ENCODE measurements at places on chromosomes 5 and 9.

DNA sequence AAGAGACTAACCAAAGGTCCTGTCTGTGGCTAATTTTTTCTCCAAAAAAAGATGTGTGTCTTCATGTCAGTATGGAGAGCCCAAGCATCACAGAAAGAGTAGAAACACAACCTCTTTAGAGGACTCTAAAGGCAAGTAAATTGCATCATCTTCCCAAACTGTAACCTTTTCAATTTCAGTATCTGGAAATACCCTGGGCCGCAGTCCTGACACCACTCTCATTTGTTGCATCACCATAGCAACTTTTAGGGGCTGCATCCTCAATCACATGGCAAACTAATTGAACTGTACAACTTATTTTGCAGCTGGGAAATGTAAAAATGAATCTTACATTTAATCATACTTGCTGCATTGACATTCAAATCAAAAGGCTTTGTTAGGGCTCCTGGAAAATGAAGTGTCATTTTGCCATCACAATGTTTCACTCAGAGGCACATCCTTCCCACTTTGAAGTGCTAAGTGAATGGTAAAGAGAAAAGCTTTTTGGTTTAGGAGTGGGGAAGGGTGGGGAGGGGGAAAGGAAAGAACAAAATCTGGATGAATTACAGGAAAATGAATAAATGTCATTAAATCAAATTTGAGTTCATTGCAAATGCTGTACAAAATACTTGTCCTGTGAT is 60.6 kb upstream of the GRIA1 start:
- no peak for DNase-seq

DNA sequence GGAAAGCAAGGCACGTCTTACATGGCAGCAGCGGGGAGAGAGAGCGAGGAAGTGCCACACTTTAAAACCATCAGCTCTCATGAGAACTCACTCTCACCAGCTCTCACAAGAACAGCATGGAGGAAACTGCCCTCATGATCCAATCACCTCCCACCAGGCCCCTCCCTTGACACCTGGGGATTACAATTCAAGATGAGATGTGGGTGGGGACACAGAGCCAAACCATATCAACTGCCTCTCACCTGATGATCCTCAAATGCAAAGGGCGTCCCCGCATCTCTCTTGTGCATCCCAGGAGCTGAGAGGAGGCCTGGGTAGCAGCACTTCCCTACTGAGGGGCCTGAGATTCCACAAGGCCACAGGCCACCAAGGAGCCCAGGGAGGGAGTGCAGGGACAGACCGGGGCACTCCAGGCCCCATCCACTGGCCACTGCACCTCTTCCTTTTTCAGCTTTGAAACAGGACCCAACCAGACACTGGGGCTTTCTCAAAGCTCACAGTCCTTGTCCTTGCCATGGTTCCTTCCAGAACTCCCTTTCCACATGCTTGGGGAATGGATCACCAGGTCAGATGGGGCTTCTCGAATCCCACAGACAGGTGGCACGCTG is 54.5 kb upstream of the IL17B start:
- no peak for DNase-seq

DNA sequence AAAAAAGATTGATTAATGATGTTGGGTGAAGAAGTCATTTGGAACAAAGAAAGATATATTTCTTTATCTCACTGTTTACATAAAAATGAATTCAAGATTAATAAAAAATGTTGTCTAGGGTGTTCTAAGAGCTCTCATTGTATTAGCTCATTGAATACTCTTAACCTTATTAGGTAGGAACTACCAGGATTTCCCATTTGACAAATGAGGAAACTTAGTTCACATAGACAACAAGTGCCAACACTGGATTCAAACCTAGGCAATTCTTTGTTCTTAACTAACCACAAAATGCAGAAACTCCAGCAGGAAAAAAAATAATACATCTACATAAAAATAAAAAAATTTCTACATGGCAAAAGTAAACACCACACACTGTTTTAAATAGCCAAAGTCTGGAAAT is 175.8 kb downstream of the RAPGEF6 start:
- no peak for DNase-seq

DNA sequence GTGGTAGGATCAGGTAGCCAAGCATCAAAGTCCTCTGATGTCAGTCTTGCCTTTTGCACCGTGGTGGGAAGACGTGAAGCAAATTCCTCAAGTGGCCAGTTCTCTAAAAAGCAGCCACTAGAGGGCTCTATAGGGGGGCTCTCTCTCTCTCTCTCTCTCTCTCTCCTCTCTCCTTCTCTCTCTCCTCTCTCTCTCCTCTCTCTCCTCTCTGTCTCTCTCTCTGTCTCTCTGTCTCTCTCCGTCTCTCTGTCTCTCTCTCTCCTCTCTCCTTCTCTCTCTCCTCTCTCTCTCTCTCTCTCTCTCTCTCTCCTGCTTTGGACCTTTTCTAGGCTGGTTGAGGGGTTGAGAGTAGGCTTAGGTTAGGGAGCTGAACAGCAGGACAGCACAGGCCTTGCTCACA is 13.9 kb upstream of the OSMR start:
- DNase-seq, result no peak

- no peak for DNase-seq
These were observed 311.5 kb upstream of the DAP start for GRCh38 chr5:11072568-11072967.

DNA sequence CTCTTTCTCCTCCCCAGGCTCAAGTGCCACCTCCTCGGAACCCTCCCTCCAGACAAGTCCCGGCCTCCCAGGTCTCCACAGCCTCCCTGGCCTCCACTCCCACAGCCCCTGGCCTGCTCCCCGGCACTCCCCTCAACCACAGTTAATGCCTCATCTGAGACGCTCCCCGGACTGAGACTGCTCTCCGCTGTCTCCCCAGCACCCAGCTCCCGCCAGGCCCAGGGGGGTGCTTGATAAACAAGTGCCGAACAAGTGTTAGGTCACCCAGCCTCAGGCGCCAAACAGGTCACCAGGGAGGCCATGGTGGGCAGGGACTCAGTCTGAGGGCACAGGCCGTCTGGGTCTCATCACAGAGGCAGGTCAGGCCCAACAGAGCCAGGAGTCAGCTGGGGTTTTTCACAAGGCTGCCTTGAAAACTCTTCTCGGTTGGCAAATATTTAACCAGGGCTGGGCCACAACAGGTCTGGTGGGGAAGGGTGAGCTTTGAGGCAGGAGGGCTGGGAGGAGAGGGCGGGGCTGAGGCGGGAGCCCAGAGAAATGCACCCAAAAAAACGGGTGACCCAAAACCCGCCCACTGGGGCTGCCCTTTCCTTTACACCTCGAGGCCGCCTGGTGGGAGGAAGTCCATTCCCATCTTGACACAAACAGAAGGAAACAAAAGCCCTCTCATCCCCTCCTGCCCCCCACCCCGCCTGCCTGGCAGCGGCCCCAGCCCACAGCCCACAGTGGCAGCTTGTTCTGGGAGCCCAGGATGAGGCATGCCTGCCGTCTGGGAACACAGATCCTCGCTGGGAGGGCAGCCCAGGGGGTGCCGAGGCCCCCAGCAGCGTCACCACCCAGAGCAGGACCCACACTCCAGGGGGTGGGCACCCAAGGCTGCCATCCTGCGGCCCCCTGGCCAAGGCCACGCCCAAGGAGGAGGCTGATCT is 66.6 kb upstream of the STXBP1 start:
- DNase-seq, result peak; percentile 81

DNA sequence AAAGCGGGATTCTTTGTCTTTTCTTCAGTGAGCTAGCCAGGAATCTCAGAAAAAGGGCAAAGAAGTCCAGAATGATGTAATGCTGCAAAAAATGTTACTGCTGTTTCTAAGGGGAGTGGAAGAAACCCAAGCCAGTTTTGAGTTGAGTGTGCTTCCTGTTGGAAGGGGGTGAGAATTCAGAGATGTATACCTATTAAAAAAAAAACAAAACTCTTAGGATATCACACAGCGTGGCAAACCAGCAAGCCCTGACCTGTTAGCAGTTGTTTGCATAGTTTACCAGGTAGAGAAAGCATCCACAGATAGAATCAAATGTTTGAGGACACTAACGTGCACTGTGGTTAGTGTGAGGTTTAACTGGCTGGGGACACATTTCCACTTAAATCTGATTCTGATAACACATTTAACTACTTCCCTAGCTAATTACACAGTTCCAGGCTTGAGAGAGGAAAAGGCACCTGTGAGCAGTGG is 11.4 kb downstream of the BASP1 start:
- DNase-seq, result peak; percentile 29

DNA sequence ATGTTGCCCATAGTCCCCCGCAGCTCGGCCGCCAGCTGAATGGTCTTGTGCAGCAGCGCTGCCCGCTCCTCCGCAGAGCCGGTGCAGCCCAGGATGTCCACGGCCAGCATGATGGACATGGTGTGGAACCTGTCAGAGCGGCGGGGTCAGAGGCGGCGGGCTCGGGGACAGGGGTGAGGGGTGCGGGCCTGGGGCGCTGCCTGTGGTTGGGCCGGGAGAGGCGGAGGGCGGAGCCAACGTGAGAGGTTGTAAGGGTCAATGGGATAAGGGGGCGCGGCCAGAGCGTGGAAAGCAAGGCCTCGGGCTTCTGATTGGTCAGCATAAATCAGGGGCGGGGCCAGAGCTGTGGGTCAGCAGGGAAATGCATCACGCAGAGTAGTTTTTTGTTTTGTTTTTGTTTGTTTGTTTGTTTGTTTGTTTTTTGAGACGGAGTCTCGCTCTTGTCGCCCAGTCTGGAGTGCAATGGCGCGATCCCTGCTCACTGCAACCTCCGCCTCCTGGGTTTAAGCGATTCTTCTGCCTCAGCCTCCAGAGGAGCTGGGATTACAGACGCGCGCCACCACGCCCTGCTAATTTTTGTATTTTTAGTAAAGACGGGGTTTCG is 6.8 kb upstream of the TOR2A start:
- peak; percentile 58 for DNase-seq

DNA sequence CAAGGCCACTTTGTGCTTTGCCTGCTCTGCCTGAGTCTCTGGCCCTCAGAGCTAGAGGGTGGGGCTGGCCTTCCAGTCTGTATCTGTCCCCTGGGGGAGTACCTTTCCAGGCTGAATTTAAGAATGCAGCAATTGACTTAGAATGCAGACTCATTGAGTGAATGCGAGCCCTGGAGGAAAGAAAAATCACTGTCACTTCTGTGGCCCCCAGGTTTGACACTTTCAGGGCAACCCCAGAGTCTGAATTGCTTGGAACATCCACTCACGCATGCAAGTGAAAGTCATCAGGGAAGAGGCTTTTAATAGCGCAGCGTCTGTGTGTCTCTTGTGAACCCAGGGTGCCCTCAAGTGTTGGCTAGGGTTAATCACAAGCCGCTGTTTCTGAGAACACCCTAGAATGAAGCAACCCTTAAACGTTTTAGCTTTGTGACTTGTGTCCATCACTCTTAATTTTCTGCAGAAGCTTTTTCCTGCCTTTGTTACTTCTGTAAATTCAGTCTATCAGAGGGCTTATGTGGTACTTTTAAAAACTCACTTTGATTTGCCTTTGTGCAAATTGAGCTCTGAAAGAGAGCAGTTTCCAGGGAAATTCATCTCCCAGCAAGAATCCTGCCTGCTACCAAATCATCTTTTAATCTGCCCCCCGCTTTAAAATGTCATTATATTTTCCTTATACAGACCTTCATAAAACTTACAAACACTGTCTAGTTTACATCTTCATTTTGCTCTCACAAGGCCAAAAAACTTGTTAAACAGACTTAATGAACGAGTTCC is 146.8 kb upstream of the IQGAP2 start:
- peak; percentile 54 for DNase-seq

- no peak for DNase-seq
These were observed 266.3 kb downstream of the PSAT1 start for GRCh38 chr9:78563269-78563668.

DNA sequence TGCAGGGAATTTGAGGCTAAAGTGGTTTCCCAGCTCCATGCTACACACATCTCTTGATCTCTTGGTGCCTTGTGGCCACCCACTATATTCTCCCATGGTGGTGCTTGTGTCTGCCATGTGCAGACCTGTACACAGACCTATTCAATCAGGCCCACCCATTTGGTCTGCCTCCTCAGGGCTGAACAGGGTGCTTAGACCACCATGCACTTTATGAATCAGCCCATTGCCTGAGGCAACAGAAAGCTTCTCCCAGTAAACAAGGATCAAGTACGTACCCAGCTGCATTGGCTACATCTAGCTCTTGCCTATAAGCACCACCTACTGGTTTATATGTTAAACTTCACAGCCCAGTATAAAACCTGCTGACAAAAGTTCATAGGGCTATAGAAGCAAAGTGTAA is 664.3 kb upstream of the EDIL3 start:
- DNase-seq, result peak; percentile 15

DNA sequence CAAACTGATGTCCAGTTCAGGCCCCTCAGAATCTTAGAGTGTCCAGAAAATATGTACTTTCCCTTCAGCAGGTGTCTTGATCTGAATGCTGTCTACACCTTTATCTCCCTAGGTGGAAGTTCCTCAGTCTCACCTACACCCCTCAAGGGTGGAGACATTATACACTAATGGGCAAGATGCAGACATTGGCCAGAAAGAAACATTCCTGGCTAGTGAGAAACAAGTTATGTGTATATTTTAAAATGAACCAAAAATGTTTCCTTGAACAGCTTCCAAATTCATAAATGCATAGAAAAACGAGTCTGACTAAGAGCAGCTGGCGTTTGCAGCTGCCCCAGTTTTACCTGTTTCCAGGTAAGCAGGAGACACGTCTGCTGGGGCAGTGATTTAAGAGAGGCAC is 140.5 kb upstream of the IRX4 start:
- DNase-seq, result no peak

GRCh38 chr5:9951865-9952516 is 297.7 kb downstream of the ATPSCKMT start:
- no peak for DNase-seq

GRCh38 chr9:26054600-26055520 is 376.6 kb upstream of the TUSC1 start:
- no peak for DNase-seq

GRCh38 chr9:89536145-89536574 is 38.2 kb upstream of the SEMA4D start:
- DNase-seq, result no peak

DNA sequence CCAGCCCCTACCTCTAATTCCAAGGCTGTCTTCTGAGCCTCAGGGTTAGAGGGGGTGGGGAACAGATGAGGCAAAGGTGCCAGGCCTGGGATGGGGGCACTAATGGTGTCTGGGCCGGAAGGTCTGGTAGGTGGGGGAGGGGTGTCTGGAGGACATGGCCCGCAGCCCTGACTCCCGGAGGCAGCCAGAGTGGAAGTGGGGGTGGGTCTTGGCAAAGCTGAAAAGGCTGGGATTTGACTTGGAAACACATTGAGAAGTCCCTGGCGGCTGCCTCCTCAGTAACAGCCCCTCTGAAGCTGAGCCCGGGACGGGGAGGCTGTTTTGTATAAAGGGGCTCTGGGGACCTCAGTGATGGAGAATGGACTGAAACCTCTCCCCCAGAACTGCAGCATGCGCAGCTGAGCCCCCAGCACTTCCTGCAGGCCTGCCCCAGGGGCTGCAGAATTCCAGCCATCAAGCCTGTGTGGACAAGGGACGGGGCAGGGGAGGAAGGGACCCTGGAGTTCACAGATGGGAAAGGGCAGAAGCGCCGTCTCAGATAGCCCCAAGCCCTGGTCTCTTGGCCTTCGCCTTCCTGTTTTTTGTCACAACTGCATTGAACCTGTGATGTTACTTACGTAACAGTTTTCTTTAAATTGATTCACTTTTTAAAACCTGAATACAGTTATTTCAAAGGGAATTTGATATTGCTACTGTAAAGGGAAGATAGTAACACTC is 49.3 kb upstream of the SYNPO start:
- peak; percentile 89 for DNase-seq

GRCh38 chr5:131285703-131286399 is 22.0 kb downstream of the CDC42SE2 start:
- no peak for DNase-seq

All from right hindlimb (tissue), 1 donor.